HuH-7.5 (cell line): ENCODE measurements at places on chromosomes 11 and 22.

GRCh38 chr11:10941414-10941813 is 83.6 kb upstream of the ZBED5 start:
- DNase-seq: no peak

DNA sequence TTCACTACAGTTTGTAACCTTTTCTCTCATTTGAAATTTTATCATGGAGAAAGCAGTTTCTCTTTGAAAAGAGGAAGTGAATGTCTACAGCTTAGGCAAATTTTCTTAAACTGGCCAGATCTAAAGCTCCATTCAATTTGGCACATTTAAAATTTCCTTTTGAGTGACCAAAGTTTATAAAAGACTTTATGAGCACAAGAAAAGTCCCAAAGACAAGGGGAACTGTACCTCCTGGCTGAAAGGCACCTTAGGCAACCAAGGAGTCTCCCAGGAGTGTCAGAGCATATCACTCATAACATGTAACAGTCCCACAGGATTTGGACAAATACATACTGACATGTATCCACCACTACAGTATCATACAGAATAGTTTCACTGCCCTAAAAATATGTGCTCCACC is 41.3 kb downstream of the NARS2 start:
- DNase-seq: no peak

DNA sequence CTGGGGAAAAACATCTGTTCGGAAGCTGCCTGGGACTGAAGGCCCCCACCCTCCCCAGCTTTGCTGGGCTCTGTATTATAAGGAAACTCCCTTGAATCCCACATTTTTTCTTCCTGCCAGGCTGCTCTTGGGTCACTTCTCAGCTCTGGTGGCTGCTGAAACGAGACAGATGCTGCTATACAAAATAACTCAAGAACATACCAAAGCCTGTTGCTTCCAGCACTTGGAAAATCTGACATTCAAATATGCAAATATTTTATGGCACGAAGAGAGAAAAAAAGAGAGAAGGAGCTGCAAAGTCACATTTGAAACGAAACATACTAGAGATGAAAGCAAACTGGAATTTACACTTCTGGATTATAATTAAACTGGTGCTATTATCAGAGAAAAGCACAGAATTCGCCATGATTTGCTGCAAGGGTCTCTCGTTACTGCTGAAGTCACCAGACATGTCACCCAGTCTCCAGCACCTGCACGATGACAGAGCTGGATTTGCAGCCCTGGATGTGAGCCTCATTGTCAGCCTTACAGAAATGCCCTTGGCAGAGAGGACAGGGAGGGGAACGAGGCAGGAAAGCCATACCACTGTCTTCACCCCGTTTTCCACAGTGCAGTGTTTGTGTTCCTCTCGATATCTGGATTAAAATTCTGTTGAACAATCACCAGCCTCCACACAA is 47.9 kb upstream of the IGSF9B start:
- no peak for DNase-seq

DNA sequence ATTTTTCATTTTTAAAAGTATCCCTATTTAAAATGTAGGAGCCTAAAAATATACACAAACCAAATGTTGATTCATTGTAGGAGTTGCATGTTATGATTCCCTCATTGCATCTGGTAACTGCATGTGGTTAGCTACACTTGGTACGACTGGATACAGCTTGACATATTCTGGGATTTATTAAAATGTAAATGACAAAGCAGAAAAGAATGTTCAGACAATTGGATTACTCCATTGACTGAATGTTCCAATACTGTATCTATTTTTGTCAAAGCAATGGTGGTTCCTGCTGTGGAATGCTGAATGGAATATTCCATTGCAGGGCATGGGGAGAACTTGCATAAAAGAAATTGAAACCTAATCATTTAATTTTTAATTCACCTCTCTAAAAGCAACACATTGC is 30.8 kb downstream of the BLID start:
- DNase-seq: no peak

DNA sequence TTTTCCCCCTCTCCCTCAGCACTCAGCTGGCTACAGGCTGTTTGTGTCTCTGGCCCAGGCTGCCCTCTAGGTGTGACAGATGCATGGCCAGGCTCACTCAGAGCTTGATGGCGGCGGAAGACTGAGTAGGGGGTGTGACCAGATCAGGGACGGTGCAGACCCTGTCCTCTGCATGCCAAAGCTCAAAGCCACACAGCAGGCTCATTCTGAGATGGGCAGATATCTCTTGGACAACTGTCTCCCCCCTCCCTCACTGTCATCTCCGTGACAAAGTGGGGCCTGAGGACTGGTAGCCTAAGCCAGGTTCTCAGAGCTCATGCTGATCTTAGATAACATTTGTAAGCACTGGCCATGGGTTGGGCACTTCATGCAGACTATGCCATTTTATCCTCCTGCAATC is 231.3 kb downstream of the DSCAML1 start:
- no peak for DNase-seq

DNA sequence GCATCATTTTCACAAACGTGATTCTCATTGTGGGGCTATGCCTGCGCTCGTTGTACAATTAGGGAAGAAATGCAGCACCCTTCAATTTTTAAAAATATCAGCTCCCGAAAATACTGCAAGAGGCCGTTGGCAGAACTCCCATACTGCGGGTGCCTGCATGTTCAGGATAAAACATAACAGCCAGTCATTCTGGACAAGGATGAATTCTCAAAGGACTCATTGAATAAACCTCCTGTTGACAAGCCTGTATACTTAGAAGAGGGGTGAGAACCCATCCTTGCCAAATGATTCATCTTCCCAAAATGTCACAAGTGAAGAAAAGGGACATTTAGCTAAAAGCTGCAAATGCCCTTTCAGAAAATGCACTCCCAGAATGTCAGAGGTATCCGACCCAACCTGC is 141.9 kb downstream of the CSNK2A3 start:
- DNase-seq: no peak

DNA sequence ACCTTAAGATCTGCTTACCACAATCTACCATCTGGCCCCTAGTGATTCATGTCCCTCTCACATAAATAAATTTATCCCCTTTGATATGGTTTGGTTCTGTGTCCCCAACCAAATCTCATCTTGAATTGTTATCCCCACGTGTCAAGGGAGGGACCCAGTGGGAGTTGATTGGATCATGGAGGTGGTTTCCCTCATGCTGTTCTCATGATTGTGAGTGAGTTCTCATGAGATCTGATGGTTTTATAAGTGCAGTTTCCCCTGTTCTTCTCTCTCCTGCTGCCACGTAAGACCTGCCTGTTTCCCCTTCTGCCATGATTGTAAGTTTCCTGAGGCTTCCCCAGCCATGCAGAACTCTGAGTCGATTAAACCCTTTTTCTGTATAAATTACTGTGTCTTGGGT is 37.2 kb downstream of the OR2AG2 start:
- DNase-seq: no peak

GRCh38 chr11:955154-956063 is 29.7 kb downstream of the AP2A2 start:
- DNase-seq: no peak

DNA sequence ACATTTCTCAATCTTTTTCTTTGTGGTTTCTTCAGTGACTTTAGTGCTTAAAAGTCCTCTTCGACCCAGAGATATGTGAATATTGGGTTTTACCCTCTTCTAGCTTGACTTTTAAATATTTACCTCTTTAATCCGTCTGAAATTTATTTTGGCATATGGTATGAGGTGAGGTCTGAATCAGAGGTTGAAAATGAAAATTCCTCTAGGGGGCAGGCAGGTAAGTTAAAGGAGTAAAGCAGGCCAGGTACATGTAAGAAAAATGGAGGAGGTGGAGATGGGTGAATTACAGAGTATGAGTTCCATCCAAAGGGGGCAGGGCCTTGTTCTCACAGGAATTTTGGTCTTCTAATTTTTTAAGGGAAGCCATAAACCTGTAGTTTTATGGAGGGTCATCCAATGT is 263.8 kb upstream of the NARS2 start:
- DNase-seq: no peak

DNA sequence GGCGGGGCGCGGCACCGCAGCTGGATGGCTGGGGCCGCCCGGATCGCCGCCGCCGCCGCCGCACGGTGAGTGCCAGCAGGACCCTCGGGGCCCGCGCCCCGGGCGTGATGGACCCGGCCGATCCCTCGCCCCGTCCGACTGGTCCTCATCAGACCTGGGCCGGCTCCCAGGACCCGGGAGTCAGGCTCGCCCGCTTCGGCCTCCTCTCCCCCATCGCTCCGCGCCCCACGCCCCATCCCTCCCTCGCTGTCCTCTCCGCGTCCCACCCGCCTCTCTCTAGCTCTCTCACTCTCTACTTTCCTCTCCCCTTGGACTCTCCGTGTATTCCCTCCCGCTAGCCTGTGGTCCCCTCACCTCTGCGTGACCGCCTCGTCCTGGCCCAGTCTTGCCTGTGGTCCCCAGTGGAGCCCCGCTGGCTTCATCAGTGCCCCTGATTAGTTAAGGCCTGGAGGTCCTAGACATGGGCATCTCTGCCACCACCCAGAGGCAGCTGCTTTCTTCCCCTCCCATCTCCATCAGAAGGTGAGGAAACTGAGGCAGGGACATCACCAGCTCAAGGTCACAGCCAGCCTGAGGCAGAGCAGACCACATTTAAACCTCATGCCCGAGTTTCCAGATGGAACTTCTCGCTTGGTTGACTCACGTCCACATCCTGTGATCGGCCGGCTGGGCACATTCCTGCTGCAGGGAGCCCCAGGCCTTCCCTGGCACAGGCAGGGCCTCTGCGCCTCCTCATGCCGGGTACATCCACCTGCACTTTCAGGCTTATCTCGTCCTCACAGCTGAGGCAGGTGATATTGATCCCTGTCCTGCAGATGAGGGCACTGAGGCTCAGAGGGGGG is 429 bp downstream of the SLC39A13 start:
- no peak for DNase-seq

- DNase-seq: no peak
These were observed 657.7 kb downstream of the OPCML start for GRCh38 chr11:132874638-132875037.

- DNase-seq: no peak
These were observed 140.8 kb downstream of the SNX19 start for GRCh38 chr11:130775306-130776060.

GRCh38 chr22:37739611-37740049 is 42.8 kb downstream of the TRIOBP start:
- DNase-seq: no peak

DNA sequence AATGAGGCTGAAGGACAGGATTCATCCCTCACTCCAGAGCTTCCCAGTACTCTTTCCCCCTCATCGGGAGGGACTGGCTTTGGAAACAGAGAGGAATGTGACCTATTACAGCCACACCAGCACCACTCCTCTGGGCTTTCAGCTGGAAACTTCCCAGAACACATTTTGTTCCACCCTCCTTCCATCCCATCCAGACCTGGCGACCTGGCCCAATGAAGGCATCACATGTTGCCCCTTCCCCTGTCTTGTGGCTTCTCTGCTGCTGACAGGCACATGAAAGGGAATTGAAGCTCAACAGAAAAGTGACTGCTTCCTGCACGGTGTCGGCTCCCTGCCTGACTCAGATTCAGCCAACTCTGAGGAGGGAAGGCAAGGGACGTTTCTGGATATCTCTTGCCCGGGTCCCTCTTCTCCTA is 19.1 kb downstream of the IRAG1 start:
- no peak for DNase-seq

DNA sequence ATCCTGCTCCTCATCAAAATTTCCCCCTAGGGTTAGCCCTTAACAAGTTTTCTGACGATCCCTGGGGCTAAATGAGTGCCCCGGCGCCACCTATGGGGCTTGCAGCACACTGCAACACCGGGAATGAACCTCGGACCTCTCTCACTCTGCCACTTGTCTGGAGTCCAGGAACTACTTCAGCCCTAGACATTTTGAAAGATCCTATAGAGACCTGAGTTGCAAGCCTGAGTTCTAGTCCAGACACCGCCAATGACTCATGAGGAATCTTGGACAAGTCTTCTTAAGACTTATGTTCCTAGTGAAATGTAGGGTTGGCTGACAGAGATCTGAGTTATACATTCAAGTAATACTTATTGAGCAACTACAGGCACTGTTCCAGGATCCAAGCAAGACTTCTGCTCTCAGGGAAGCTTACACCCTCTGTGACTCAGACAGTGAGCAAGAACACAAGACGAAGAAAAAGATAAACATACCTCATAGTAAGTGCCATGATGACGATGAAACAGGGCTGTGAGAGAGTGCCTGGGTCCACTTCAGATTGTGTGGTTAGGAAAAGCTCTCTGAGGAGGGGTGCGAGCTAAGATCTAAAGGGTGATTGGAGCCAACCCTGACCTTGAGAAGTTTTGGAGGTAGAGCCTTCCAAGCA is 10.2 kb upstream of the STK33 start:
- DNase-seq: peak; percentile 35

DNA sequence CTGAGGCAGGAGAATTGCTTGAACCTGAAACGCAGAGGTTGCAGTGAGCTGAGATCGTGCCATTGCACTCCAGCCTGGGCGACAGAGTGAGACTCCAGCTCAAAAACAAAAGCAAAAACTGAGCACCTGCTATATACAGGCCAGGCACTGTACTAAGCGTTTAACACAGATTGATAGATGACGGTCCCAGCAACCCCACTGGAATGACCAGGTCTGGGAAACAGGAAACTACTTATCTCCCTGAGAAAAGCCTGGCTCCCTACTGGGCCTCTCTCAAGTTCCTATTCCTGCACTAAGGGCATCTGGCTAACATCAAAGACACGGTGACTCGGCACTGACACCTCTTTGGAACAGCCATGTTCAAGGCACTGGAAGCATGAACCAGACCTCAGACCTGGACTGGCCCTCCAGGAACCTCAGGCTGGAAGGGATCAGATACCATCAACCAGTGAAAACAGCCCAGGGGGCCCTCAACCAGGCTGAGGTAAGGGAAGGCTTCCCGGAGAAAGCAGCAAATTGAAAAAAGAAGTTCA is 16.6 kb downstream of the ARAP1 start:
- no peak for DNase-seq

GRCh38 chr22:28899199-28899853 is 16.0 kb downstream of the ZNRF3 start:
- no peak for DNase-seq

DNA sequence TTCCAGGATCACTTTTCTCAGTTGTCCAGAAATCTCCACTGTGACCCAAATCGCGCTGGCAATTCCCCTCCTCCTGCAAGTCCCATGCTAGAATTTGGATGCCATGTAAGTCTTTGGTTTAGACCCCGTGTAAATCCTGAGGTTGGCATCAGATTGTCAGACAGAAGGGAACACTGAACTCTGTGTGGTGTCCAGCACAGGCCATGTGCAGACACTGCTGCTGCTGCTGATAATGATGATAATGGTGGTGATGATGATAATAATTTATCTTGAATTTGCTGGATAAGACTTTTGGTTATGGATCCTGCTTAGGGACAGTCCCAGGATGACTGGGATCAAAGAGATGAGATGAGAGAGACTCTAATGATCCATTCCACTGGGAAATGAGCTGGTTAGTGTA is 45.0 kb downstream of the RPUSD4 start:
- DNase-seq: no peak

GRCh38 chr11:114683007-114683406 is 4.7 kb downstream of the NXPE2 start:
- DNase-seq: no peak
